ENCODE measurements at places on chromosomes 6 and 20. TPM values are rescaled to one million over a fixed set of nuclear protein-coding genes. Genes with fewer than 3 reads are reported as not detected.

Gene PLA2G7
- 0.21 TPM for total RNA-seq

Gene KIZ
- 15.0 TPM for total RNA-seq

GRCh38 chr6:2630359-2630758 lies 120.4 kb downstream of the MYLK4 start:
- no peak overlapping the region for H3K4me3 ChIP-seq
- H3K27me3 ChIP-seq: peaks cover 2% of the 10 kb centered on the region
- H3K4me1 ChIP-seq: peaks cover 24% of the 10 kb centered on the region
- no peak overlapping the region for H3K27ac ChIP-seq
- no peaks in the 10 kb centered on the region for H3K36me3 ChIP-seq
- DNase-seq: no peak

- no peaks in the 10 kb centered on the region for H3K4me1 ChIP-seq
- H3K36me3 ChIP-seq: no peaks in the 10 kb centered on the region
- no peak for DNase-seq
- H3K27me3 ChIP-seq: no peaks in the 10 kb centered on the region
Observed at GRCh38 chr6:15145821-15146220, 100.0 kb upstream of the JARID2 start.

- no peak overlapping the region for H3K27ac ChIP-seq
- no peak overlapping the region for H3K4me3 ChIP-seq
Observed at GRCh38 chr6:107866606-107867301, 42.6 kb upstream of the SCML4 start.
